AG08396 (cell line): ENCODE measurements at places on chromosomes 4 and X.

DNA sequence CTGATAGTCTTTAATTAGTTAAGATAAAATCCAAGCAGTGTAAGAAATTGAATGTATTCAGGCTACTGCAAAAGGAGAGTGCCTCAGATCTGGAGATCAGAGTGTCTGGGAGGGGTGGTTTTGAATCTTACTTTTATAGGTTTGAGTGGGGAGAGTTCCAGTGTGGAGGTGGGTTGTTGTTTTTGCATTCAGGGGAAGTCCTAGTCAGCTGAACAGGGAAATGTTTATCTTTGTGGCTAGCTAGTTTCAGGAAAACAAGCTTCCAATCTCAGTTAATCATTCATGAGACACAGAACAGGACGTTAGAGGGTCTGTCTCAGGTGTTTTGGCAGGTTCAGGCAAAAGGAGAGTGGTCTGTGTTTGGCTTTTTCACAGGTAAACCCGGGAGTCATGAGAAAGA is 26.0 kb downstream of the ZNF81 start:
- no peak for DNase-seq

- DNase-seq: no peak
These were observed 477.6 kb upstream of the INTU start for GRCh38 chr4:127155116-127155515.

- no peak for DNase-seq
These were observed 60.6 kb upstream of the VCX3B start for GRCh38 chrX:8403988-8404387.

- no peak for DNase-seq
These were observed 127.4 kb upstream of the SFRP2 start for GRCh38 chr4:153916273-153916755.

GRCh38 chrX:25295466-25295865 is 279.7 kb upstream of the ARX start:
- no peak for DNase-seq
